ENCODE measurements at places on chromosomes 6 and 20.

DNA sequence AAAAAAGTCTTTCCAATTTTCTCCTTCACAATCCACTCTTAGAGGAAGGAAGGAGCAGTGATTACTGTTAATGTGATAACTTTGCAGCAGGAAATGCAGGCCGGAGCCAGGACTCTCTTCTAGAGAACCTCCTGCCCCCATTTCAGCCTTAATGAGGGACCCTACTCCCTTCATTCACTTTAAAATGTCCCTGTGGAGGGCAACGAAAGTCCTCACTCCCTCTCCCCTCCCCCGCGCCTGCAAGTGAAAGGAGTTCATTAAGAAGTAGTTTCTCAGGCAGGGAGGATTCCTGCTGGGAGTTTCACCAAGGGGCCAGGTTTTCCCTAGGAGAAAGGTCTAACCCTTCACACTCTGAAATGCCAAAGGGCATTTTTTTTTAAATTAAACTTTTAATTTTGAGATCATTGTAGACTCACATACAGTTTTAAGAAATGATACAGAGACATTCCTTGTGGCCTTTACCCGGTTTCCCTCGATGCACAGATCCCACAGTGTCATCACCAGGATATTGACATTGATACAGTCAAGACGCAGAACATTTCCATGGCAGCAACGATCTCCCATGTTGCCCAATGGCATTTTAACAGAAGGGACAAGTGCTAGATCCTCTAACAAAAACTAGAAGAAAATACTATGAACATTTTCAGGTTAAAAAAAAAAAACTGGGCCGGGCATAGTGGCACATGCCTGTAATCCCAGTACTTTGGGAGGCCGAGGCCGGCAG is 6.8 kb upstream of the COMMD7 start:
- no peak for DNase-seq

GRCh38 chr20:62493253-62493885 is 17.6 kb upstream of the GATA5 start:
- DNase-seq = no peak

- no peak for DNase-seq
Observed at GRCh38 chr20:36367907-36368799, 62.0 kb downstream of the DLGAP4 start.

DNA sequence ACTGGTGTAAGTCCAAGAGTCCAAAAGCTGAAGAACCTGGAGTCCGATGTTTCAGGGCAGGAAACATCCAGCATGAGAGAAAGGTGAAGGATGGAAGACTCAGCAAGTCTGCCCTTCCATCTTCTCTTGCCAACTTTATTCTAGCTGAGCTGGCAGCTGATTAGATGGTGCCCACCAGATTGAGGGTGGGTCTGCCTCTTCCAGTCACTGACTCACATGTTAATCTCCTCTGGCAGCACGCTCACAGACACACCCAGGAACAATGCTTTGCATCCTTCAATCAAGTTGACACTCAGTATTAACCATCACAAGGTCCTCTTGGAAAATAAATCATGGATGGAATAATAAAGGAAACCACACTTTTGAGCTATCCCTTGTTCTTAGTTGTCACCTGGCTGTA is 121.2 kb downstream of the MAP3K7 start:
- no peak for DNase-seq

DNA sequence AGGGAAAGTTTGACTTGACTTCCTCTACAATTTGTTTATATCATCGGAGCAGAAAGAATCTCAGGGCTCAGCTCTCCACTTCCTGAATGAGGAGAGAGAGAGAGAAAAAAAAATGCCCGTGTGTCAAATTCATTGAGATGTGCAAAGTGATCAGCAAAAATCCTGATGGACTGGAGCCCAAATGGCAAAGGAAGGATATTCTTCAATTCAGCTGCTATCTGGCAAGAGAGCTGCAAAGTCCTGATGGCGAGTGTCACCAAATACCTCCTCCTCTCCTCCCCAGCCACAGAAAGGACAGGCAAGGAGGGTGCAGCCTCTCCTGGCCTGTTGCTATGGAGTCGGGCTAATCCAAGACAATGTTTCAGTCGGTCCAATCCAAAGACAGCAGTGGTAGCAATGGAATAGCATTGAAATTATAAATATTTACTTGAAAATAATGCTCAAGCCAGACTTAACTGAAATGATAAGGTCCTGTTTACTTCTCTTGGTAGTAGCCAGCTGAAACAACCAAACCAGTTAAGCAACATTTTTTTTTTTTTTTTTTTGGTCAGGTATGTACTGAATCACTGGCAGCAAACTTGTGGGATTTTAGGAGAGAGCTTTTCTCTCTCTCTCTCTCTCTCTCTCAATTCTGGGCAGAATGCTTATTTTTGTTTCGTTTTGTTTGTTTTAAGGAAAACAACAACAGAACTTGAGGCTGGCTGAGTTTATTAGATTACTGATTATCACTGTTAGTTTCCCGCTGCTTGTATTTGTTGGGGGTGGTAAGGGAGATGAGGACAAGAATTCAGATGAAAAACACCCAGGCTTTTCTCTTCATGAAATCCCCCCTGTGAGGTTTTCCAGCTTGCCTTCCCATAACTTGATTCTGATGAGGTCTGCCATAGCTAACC is 204.2 kb downstream of the BCAS1 start:
- DNase-seq = no peak

DNA sequence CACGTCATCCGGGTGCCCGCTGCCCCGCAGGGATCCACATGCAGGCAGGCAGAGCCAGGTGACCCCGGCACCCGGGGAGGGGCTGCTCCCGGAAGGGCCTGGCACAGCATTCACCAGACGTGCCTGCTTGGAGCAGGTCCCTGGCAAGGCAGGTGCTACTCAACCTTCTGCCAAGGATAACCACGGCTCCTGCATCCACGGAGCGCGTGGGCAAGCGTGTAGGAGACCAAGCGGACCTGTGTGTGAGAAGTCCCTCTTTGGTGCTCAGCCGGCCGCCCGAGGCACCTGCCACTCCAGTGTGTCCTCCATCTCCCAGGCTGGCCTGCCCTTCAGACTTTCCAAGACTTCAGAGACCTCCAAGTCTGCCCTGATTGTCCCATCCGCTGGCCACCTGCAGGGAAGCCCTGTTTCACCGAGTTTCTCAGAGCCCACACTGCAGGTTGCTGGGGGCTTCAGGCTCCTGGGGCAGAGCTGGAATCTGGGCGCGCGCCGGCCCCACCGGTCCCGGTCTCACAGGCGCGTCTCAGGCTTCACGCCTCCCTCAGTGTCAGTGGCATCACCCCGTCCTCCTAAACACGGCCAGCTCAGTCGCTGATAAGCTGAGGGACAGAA is 124.3 kb downstream of the DLL1 start:
- no peak for DNase-seq

- DNase-seq = no peak
Observed at GRCh38 chr6:155693573-155694418, 238.2 kb upstream of the NOX3 start.
